Glutamatergic neuron (in vitro differentiated cells): ENCODE measurements at places on chromosomes 1 and 21. TPM values are rescaled to one million over a fixed set of nuclear protein-coding genes. Genes with fewer than 3 reads are reported as not detected.

Gene NPPB
- not detected for total RNA-seq

Gene COL9A2
- total RNA-seq = 3.3 TPM

Gene ATP6V1G3
- not detected for total RNA-seq

Gene KCNE2
- not detected for total RNA-seq

Gene SPRR1A
- total RNA-seq = not detected

Gene SH2D2A
- total RNA-seq = 0.86 TPM

Gene DNAJC28
- 5.3 TPM for total RNA-seq

Gene TNFRSF9
- 0.15 TPM for total RNA-seq

Gene DIRAS3
- total RNA-seq = not detected

Gene DYRK3
- total RNA-seq = 1.3 TPM

Gene HOOK1
- 2.1 TPM for total RNA-seq

Gene SASS6
- 4.0 TPM for total RNA-seq

Gene FCRL1
- not detected for total RNA-seq
